ENCODE measurements at places on chromosomes 2 and 18. TPM values are rescaled to one million over a fixed set of nuclear protein-coding genes. Genes with fewer than 3 reads are reported as not detected.

The DSC3 gene
- 0.58 TPM for total RNA-seq

The MAB21L4 gene
- not detected for total RNA-seq

The SIGLEC15 gene
- 1.2 TPM for total RNA-seq

The CEP68 gene
- 31.0 TPM for total RNA-seq

The CDH19 gene
- 7.8 TPM for total RNA-seq

The USP34 gene
- total RNA-seq = 128 TPM

The CMPK2 gene
- total RNA-seq = 3.7 TPM

The KIF5C gene
- total RNA-seq = 3.4 TPM

The MITD1 gene
- total RNA-seq = 20.2 TPM

The DOK1 gene
- total RNA-seq = 19.6 TPM

The ALS2 gene
- total RNA-seq = 26.4 TPM

The RPIA gene
- total RNA-seq = 10.3 TPM

The GBX2 gene
- total RNA-seq = not detected

The ACMSD gene
- total RNA-seq = not detected

The TWIST2 gene
- 12.9 TPM for total RNA-seq

The HAAO gene
- 29.1 TPM for total RNA-seq

The DNAH7 gene
- total RNA-seq = 0.71 TPM

The LYPD6 gene
- 0.23 TPM for total RNA-seq

The RBM44 gene
- total RNA-seq = 3.2 TPM

Data from aorta (tissue), 5 donors.